ENCODE measurements at places on chromosomes 12 and 14.

- DNase-seq, result no peak
These were observed 110.7 kb downstream of the NCOR2 start for GRCh38 chr12:124456652-124457152.

DNA sequence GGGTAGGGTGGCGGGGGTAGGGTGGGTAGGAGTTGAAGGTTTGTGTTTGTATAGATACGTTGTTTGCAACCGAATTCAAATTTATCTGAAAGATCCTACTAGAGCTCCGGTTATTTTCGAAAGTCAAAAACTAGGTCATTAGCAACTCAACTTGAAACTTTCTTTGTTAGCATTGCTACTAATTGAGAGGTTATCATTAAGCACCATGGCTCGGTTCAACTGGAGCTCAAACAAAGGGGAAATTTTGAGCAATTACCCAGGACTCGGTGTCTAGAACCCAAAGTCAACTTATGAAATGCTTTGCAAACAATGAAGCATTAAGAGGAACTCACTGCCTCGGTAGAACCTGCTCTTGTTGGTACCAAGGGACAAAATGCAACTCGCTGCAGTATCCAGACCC is 207.7 kb downstream of the BCAT1 start:
- DNase-seq, result no peak

DNA sequence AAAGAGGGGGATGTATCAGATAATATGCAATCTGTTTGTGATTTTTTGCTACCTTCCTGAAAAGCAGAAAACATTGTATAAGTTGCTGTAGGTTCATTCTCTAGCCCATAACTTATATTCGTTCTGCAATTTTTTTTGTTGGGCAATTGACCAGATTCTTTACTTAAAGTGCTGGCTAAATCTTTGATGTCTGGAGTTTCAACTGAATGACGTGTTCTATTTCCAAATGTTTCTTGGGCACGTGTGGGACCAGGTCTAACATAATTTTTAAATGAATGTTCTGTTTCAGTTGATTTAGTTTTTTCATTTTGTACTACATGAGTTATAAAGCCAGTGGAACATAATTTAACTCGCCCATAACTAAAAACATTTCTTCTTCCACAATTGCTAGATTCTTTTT is 3.8 kb downstream of the MLH3 start:
- no peak for DNase-seq

DNA sequence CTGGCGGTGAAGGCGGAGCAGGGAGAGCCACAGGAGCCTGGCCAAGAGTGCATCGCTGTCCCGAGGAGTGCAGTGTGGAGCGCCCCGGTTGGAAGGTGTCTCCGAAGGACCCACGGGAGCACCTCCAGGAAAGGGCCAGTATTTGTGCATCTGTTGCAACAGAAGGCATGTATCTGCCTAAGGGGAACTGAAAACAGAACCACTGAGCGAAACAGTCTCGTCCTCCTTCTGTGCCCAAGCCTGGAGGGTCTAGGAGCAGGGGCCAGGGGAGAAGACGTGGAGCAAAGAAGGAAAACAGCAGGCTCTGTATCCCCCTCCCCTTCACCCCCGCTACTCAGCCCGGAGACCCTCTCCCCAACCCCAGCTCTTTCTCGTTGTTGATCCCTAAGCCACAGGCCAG is 5.3 kb upstream of the LRRC10 start:
- DNase-seq, result no peak

GRCh38 chr14:19920021-19920657 is at the start of gene OR4K5:
OR4K5 (plus strand) TSS chr14:19920607; CDS start chr14:19920607, 0 bp downstream.
- no peak for DNase-seq

- DNase-seq, result no peak
These were observed 68.8 kb downstream of the RNFT2 start for GRCh38 chr12:116806845-116807440.

DNA sequence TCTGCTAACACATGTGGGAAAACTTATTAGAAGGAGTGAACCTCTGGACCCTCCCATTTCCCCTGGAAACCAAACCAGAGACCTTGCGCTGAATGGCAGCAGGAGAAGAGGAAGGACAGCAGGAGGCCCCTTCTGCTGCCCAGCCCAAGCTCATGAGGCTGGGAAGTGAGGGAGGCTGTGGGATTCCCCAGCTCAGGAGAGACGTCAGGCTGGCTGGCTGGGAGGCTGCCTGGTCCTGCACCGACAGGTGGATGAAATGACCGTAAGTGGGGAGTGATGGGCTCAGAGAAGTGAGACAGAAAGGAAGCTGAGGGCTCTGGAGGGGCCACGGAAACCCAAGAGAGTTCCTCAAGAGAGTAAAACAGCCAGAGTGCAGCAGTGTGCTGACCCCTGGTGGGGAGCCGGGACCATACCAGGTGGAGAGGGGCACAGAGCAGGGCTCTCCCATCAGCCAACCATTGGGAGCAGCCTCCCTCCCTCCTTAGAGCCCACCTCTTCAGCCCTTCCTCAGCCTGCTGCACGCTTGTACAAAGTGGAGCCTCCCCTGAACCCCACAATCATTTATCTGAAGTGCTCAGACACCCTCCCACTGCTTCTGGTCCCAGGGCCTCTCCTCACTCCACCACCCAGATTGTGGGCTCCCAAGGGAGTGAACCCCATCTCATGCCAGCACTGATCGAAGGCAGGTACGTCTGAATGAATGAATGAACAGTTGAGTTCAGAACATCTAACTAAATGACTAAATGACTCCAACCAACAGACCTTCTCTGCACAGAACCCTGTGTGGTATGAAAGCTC is 14.0 kb downstream of the TAMALIN start:
- DNase-seq, result peak; percentile 31

DNA sequence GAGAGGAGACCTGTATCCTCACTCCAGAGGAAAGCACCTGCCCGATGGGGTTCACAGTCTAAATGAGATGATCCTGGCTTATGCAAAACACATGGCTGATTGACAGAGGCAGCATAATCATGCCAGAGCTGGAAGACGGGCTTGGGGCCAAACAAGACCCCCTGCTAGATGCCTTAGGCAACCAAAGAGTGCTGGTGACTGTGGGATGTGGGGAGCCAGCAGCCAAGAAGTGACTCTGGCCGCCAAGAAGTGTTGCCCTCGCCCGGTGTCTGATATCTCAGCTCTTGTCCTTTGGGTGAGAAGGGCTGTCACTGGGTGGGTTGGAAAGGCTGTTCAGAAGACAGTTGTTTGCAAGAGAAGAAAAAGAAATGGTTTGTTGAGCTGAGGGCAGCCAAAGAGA is 56.7 kb downstream of the PLEKHG3 start:
- DNase-seq, result no peak

DNA sequence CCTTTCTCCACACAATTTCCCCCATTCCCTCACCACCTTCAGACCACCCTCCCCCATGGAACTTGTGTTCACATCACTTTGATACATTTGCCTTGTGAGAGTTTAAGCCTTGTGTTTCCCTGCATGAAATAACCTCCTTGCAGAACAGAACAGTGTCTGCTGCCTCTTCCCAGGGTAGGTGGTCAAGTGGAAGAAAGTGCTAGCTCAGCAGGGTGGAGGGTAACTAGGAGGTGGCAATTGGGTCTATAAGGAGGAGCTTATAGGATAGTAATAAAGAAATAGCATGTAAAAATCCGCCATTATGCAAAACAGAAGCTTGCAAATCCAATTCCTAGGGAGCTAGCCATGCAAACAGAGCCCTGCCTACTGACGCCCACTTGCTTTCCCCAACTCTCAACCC is 13.9 kb upstream of the KRT8 start:
- no peak for DNase-seq

DNA sequence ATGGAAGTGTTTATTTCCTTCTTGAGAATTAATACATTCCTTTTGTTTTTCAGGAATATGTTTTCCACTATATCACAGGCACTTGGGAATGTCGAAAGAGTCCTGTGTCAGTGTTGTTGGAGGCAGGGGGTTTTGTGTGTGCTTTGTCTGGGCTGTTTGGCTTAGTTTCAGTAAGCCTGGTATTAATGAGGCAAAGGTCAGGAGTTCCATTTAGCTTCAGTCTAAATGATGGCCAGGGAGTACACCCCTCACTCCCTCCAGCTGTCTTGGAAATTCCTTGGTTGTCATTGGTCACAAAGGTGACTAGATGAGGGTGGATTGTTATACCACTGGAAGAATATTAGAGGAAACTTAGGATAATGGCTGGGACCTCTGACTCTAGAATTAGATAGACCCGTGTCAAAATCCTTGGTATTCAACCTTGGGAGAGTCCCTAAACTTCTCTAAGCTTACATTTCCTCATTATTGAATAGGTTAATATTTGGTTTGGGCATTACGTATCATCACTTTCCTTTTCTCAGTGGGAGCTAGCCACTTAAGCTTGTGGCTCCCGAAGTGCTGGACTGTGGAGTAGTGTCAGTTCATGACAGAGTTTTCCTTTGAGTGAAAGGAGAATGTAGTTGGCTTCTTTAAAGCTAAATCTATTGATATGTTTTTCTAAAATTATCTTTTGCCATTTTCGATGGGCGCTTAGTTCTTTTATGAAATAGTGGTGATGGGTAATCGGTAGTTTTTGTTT is 5.2 kb downstream of the FRS2 start:
- peak; percentile 5 for DNase-seq

- no peak for DNase-seq
These were observed 14.8 kb downstream of the BATF start for GRCh38 chr14:75537071-75537470.

GRCh38 chr12:129579879-129580278 is 323.9 kb downstream of the TMEM132D start:
- DNase-seq, result no peak

DNA sequence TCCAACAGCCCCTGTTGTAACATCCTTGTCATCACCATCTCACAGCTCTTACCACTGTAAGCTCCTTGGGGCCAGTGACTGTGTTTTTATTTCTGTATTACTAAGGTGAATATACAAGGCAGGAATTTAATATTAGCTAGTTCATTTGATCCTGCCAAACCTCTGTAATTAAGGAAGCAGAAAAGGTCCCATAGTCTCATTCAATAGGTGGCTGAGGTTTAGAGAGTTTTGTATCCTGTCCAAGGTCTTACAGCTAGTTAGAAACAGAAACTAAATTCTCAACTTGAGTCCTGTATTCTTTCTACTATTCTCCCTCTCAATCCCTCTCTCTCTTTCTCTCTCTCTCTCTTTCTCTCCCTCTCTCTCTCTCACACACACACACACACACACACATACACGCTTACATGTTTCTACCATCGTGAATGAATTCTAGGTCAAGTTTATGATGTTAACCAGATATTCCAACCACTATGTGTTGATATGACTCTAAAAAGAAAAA is 543 bp upstream of the GLIPR1 start:
- peak; percentile 32 for DNase-seq

- DNase-seq, result no peak
These were observed 125.6 kb downstream of the NELL2 start for GRCh38 chr12:44750468-44750867.

GRCh38 chr14:81771651-81772275 is 238.1 kb upstream of the SEL1L start:
- no peak for DNase-seq

- no peak for DNase-seq
These were observed at the start of gene KIF26A for GRCh38 chr14:104138098-104138717. KIF26A (plus strand) TSS chr14:104138587; CDS start chr14:104138723, 136 bp downstream.

DNA sequence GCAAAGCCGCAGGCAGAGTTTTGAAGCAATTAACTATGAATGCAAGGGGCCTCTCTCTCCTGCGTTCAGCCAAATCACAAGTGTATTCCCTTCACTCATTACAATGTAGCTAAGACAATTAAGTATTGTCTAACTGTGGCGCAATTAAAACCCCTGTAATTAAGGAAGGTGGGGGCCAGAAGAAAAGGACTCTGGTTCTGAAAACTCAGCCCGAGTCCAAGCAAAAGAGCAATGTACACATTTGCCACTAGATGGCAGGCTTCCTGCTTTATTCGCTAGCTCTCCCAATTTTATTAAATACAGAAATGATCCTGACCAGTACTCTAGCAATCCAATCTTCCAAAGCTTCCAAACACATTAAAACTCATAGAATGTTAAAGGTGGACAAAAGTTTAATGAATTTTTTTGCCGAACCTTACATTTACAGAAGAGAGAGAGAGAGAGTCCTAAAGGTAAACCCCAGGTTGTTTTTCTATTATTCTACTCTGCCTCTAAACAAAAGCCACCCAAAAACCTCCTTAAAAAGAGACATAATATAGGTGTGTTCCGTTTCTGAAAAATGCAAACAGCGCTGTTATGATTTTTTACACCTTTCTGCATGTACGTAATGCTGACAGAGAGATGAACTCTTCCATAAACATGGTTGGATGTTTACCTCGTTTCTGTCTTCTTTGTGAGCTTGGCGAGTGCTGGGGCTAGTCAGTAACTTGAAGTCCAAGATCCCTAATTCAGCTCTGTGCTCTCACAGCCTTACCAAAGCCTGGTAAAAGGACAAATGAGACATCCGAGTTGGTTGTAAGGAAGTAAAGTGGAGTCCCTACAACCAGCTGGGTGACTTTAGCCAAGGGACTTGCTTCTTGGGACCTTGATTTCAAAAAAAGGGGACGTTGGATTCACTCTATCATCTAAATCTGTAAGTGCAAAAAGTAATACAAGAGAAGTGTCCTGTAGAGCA is 50.9 kb upstream of the VASH1 start:
- peak; percentile 19 for DNase-seq

- DNase-seq, result peak; percentile 45
These were observed 147.4 kb upstream of the EGLN3 start for GRCh38 chr14:34098045-34098984.

GRCh38 chr12:76124456-76124855 is 40.0 kb upstream of the NAP1L1 start:
- DNase-seq, result peak; percentile 28

DNA sequence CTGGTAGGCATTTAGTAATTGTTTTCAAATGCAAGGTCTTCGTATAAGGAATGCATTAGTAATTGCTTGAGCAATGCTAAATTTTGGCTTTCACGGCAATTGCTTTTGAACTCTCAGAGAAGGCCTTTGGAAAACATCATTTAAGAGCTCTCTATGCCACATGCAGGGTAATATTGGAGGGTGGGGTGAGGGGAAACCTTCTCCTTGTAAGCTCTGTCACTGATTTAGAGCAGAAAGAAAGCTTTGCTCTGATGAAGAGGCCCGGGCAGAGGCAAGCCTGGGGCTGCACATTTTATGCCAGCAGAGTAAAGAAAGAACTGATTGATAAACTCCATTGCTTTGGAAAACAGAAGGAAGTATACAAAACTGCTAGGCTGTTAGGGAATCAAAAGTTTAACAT is 70.9 kb downstream of the TRIM9 start:
- DNase-seq, result no peak

DNA sequence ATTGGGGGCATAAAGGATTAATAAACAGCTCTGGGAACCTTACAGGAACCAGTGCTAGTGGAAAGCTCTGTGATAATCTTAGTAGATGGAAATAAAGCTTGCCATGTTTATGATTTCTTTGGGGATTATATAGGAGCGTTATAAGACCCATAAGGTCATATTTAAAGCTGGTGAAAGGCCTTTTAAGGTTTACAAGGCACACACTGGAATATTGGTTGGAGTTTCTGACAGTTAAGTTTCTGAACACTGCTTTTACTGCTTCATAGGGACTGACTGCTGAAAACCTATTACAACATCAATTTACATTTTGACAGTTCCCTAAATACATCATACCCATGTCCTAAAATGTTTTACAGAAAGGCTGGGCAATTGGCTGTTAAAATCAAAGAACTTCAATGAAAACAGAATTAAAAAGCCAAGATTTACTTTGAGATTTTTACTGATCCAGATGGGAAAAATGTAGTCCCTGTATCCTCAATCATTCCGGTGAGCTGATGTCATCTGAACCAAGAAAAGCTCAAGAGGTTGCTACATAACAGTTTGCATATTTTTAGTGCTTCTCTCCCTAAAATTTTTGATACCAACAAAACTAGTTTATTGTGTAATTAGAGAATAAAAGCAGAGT is 153.7 kb upstream of the IGF1 start:
- peak; percentile 63 for DNase-seq

GRCh38 chr14:99459481-99460100 is 21.1 kb downstream of the SETD3 start:
- no peak for DNase-seq

Data from brain microvascular endothelial cell (primary cell).